ENCODE measurements at places on chromosomes 7 and 10. TPM values are rescaled to one million over a fixed set of nuclear protein-coding genes. Genes with fewer than 3 reads are reported as not detected.

Gene NRG3
- total RNA-seq, result 24.5 TPM

Gene GPR26
- 7.6 TPM for total RNA-seq

Gene ZNF33B
- 31.0 TPM for total RNA-seq

Gene PAPOLB
- total RNA-seq, result 1.5 TPM

Gene LRGUK
- total RNA-seq, result 5.4 TPM

Gene HYAL4
- total RNA-seq, result not detected

Gene CDNF
- total RNA-seq, result 0.50 TPM

Gene ABCB8
- total RNA-seq, result 23.1 TPM

DNA sequence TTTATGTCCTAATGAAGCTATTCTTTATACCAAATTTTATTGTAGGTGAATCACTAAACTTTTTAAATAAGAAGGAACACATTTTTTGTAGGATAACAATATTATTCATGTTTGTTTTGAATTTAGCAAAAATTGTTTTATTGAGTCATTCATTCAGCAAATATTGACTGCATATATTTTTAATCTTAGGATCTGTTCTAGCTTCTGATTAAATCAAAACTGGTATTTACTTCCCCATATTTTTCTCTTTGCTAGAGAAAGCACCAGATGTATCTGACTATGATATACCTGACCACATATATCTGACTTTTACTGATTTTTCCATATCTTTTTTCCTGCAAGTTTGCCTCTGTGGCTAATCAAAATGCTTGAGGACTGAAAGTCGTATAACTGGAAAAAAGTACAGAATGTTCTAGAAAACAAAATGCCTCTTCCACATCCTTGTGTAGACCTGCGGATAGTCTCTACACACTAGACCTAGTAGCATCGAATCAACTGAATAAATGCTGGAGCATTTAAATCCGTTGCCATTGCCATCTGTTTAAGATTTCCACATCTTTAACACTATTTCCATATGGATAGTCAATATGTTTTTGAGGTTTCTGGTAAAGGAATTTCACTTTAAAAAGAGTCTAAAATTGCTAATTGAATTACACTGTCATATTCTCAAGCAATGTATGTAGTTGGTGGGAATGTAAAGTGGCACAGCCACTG, 594.7 kb downstream of the KCNMA1 start:
- H3K4me1 ChIP-seq, result peaks cover 8% of the 10 kb centered on the region
- DNase-seq, result no peak
- no peaks in the 10 kb centered on the region for H3K27me3 ChIP-seq
- no peak overlapping the region for H3K27ac ChIP-seq
- H3K36me3 ChIP-seq, result no peaks in the 10 kb centered on the region

GRCh38 chr10:98915911-98916310, 319.7 kb downstream of the HPSE2 start:
- no peaks in the 10 kb centered on the region for H3K36me3 ChIP-seq
- DNase-seq, result peak; percentile 20
- H3K27me3 ChIP-seq, result no peaks in the 10 kb centered on the region
- no peaks in the 10 kb centered on the region for H3K4me1 ChIP-seq

DNA sequence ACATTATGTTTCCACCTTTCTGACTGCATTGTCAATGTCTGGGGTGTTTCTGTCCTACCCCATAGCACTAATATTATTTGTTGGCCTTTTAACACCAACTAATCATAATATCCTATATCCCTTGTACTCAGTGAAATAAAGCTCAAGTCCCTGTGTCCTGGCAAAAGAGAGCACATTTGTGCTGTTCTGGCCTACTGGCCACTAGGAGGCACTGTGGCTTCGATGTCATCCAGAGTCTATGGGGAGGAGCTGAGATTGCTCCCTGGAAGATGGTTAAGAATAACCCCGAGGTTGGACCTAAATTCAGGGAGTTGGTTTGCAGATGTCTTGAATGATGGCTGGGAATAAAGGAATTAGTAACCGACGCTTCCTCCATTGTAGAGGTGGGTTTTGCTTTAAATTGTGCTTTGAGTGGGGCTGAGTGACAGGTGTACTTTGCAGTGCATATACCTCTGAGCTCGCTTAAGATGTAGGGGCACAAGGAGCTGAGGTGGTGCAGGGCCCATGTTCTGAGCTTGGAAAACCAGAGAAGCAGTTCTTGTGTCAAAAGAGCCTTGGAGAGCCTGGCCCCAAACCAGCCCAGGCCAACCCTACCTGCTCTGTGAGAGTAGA, 191.2 kb upstream of the PRSS1 start:
- no peak overlapping the region for H3K27ac ChIP-seq
- H3K4me1 ChIP-seq, result no peaks in the 10 kb centered on the region
- H3K4me3 ChIP-seq, result no peak overlapping the region
- H3K36me3 ChIP-seq, result no peaks in the 10 kb centered on the region
- H3K27me3 ChIP-seq, result no peaks in the 10 kb centered on the region
- no peak for DNase-seq

- H3K4me1 ChIP-seq, result no peaks in the 10 kb centered on the region
- H3K27me3 ChIP-seq, result no peaks in the 10 kb centered on the region
- H3K27ac ChIP-seq, result no peak overlapping the region
Measured at GRCh38 chr7:106840342-106840741, 24.7 kb upstream of the PIK3CG start.

GRCh38 chr7:132489776-132490237, 86.5 kb downstream of the PLXNA4 start:
- H3K27ac ChIP-seq, result no peak overlapping the region
- H3K36me3 ChIP-seq, result peaks cover 9% of the 10 kb centered on the region
- H3K4me3 ChIP-seq, result no peak overlapping the region
- no peaks in the 10 kb centered on the region for H3K27me3 ChIP-seq
- DNase-seq, result no peak

DNA sequence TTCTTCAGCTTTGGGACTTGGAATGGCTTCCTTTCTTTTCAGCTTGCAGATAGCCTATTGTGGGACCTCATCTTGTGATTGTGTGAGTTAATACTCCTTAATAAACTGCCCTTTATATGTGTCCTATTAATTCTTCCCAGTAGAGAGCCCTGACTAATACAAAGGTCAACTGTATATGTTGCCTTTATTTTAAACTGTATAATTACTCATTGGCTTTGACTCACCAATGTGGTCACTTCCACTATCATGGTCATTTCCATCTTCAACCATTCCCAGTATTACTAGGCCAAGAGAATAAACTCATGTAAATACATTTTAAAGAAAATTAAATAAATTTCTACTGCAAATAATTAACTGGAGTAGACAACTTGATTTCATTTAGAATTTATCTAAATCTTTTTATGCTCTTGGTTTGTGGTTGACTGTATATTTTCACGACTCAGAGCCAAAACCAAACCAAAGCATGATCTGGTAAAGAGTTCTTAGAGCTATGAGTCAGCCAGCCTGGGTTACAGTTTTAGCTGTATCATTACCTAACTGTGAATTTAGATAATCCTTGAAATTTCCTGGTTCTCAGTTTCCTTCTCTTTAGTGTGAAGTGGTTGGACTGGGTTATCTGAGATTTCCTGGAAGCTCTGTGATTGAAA, 188.4 kb downstream of the PPP1R3A start:
- no peak overlapping the region for H3K4me3 ChIP-seq
- H3K4me1 ChIP-seq, result no peaks in the 10 kb centered on the region
- no peak overlapping the region for H3K27ac ChIP-seq
- no peak for DNase-seq
- H3K27me3 ChIP-seq, result no peaks in the 10 kb centered on the region

DNA sequence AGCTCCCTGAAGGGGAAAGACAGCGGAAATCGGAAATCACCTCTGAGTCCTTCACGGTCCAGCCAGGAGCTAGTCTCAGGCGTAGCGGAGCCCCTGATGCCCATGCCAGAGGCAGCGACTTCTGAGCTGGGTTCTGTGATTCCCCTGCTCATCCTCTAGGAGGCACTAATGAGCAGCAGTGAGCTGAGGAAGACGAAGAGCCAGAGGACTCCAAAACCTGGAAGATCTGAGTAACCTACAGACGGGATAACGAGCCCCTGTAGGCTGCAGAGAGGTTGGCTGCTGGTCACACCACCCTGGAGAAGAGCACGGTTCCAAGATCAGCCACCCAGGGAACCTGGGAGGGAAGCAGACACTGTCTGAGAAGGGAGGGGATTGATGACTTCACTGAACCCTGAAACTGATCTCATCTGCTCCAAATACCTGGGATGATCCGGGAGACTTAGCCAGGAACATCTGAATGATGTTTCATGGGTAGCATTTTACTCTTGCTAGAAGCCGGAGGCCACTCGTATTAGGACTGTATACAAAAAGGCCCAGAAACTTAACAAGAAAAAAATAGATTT, 304.1 kb downstream of the PAXIP1 start:
- peaks cover 4% of the 10 kb centered on the region for H3K4me1 ChIP-seq
- H3K27me3 ChIP-seq, result no peaks in the 10 kb centered on the region
- H3K4me3 ChIP-seq, result no peak overlapping the region
- no peak overlapping the region for H3K27ac ChIP-seq
- DNase-seq, result no peak
